8988T (cell line): ENCODE measurements at places on chromosomes 1 and 21.

GRCh38 chr1:157472959-157473358, 79.4 kb downstream of the FCRL5 start:
- no peak for DNase-seq

- DNase-seq, result no peak
Measured at GRCh38 chr1:58162952-58163550, 383.5 kb downstream of the OMA1 start.

GRCh38 chr21:45801129-45801964, 157.8 kb downstream of the PCBP3 start:
- DNase-seq, result no peak

- no peak for DNase-seq
Measured at GRCh38 chr1:99858286-99858685, 8.1 kb downstream of the AGL start.

DNA sequence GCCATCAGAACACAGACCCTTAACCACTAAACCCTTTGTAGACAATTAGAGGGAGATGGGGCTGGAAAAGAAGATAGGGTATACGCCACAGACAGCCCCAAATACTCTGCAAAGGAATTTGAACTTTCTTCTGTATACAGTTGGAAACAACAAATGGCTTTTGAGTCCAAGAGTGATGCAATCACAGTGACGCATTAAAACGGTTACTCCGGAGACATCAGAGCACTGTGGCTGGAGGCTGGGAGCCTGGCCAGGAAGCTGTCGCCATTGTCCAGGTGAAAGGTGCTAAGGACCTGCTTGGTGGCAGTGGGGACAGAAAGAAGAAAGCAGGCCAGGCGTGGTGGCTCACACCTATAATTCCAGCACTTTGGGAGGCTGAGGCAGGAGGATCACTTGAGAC, 4.2 kb downstream of the FLAD1 start:
- no peak for DNase-seq

DNA sequence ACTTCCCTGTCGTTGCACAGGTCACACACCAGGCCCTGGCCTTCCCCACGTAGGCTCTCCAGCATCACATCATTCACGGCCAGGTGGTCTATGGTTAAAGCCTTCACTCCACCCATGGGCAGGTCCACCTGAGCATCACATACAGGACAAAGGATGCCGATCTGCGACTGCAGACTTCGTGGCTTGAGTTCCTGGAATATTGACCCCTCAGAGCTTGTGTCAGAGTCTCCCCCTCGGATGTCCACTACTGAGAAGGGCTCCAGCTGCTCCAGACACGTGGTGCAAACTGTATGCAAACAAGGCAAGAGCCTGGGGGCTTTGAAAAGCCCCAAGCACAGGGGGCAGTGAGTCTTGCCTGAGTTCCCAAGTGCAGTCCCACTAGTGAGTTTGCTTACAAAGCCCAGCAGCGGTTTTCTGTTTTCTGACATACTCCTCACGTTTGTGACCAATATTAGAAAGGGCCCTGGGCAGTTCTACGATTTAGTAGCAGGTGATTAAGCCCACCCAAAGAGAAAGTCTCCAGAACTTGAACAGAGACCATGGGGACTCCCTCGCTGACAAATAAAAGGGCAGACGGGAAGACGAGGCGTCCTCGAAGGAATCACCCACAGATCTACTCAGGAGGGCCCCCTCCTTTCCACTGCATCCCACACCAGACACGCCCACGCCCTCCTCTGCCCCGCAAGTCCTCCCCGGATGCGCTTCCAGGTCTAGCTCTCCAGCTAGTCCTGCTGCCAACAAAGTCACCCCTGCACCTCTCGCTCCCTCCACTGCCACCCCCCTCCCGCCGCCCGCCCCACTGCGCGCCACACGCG, 568 bp downstream of the TRIM45 start:
- peak; percentile 13 for DNase-seq

- DNase-seq, result no peak
Measured at GRCh38 chr1:233520261-233521191, 93.4 kb upstream of the KCNK1 start.

- no peak for DNase-seq
Measured at GRCh38 chr1:54371038-54371941, 34.9 kb downstream of the SSBP3 start.

DNA sequence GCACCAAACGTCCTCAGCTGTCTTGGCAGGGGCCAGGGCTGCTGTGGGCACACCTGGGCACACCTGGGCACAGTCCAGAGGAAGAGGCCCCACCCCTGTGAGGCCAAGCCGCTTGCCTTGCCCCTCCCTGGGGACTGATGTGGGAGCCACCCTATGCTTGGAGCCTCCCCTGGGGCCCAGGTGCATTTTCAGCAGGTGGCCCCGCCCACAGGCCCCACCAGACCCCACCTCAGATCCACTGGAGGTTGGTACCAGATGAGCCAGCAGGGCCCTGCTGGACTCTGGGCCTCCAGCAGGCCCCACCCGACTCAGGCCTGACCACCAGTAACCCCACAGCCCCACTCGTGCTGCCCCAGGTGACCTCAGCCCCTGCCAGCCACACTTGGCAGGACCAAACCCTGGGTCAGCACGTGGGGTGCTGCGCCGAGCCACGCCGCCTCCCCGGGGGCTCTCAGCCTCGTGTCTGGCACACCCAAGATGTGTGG, 8.8 kb downstream of the SLC19A1 start:
- no peak for DNase-seq

- DNase-seq, result no peak
Measured at GRCh38 chr1:223341121-223341520, 22.9 kb downstream of the SUSD4 start.

GRCh38 chr1:181812208-181812607, 249.3 kb downstream of the ZNF648 start:
- no peak for DNase-seq

DNA sequence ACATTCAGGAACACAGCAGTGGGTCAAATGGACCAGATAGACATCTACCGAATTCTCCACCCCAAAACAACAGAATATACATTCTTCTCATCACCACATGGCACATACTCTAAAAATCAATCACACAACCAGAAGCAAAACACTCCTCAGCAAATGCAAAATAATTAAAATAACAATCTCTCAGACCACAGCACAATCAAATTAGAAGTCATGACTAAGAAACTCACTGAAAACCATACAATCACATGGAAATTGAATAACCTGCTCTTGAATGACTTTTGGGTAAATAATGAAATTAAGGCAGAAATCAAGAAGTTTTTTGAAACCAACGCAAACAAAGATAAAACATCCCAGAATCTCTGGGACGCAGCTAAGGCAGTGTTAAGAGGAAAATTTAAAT, 49.2 kb downstream of the ZP4 start:
- no peak for DNase-seq

GRCh38 chr1:227934476-227935313, 13.0 kb downstream of the WNT9A start:
- DNase-seq, result peak; percentile 10

- no peak for DNase-seq
Measured at GRCh38 chr21:45972353-45972715, 9.2 kb upstream of the COL6A1 start.

- no peak for DNase-seq
Measured at GRCh38 chr1:60130703-60131102, 57.1 kb upstream of the C1orf87 start.

- no peak for DNase-seq
Measured at GRCh38 chr1:235881930-235882700, 15.4 kb upstream of the LYST start.

GRCh38 chr1:21764615-21765423, 18.1 kb downstream of the USP48 start:
- DNase-seq, result no peak

GRCh38 chr1:27018316-27018715, 5.7 kb upstream of the TENT5B start:
- no peak for DNase-seq

GRCh38 chr1:172002725-172003345, 161.5 kb downstream of the DNM3 start:
- DNase-seq, result no peak

GRCh38 chr1:6560267-6560666, 5.2 kb downstream of the TAS1R1 start:
- no peak for DNase-seq

- DNase-seq, result no peak
Measured at GRCh38 chr1:117527566-117528102, 78.2 kb upstream of the TENT5C start.

GRCh38 chr1:31409946-31410858, 2.8 kb upstream of the SERINC2 start:
- DNase-seq, result no peak

- no peak for DNase-seq
Measured at GRCh38 chr1:145886390-145886789, 724 bp upstream of the ANKRD35 start.
